Progenitor cell of endocrine pancreas (in vitro differentiated cells): ENCODE measurements at places on chromosomes 2 and 18.
A peak's percentile ranks its signal among the peaks of the same experiment; 100 is the strongest.

DNA sequence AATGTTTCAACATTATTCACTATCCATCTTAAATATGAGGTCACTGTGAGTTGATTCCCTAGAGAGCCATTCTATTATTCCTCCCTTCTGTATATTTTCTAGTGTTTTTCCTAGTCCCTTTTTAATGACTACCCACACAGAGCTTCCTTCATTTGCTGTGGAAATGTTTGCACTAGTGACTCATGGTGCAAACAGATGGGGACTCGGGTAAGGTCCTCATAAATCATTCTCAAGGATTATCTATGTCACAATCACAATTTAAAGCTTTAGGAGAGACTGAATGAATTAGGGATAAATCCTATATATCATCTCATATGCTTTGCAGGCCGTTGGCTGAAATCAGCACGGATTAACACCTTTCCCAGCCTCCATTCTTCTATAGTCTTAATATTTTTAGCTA, 159.6 kb downstream of the DCC start:
- H3K4me1 ChIP-seq: peaks cover 18% of the 10 kb centered on the region
- no peak overlapping the region for H3K4me3 ChIP-seq
- no peaks in the 10 kb centered on the region for H3K27me3 ChIP-seq
- DNase-seq: no peak

- peaks cover 4% of the 10 kb centered on the region for H3K4me1 ChIP-seq
- no peak for DNase-seq
- H3K27ac ChIP-seq: no peak overlapping the region
- H3K36me3 ChIP-seq: no peaks in the 10 kb centered on the region
Observed at GRCh38 chr18:65942854-65943253, 192.0 kb downstream of the CDH7 start.

GRCh38 chr2:159936471-159936870, 125.9 kb downstream of the PLA2R1 start:
- no peak overlapping the region for H3K27ac ChIP-seq
- no peaks in the 10 kb centered on the region for H3K27me3 ChIP-seq
- no peak for DNase-seq
- H3K4me3 ChIP-seq: no peak overlapping the region
- peaks cover 3% of the 10 kb centered on the region for H3K4me1 ChIP-seq

GRCh38 chr18:56984731-56985130, 162.2 kb upstream of the BOD1L2 start:
- peaks cover 46% of the 10 kb centered on the region for H3K4me1 ChIP-seq
- peak overlapping the region; percentile 43 for H3K4me3 ChIP-seq
- DNase-seq: peak; percentile 27
- peaks cover 2% of the 10 kb centered on the region for H3K36me3 ChIP-seq

GRCh38 chr2:47070920-47071824, 83.9 kb downstream of the STPG4 start:
- H3K36me3 ChIP-seq: peaks cover 2% of the 10 kb centered on the region
- no peak overlapping the region for H3K27ac ChIP-seq
- no peaks in the 10 kb centered on the region for H3K27me3 ChIP-seq
- no peak for DNase-seq
- H3K4me1 ChIP-seq: peaks cover 4% of the 10 kb centered on the region

GRCh38 chr2:131044757-131045150, 48.5 kb downstream of the FAM168B start:
- no peak overlapping the region for H3K27ac ChIP-seq
- peaks cover 7% of the 10 kb centered on the region for H3K36me3 ChIP-seq
- no peak for DNase-seq
- no peaks in the 10 kb centered on the region for H3K27me3 ChIP-seq
- no peak overlapping the region for H3K4me3 ChIP-seq
- H3K4me1 ChIP-seq: peaks cover 6% of the 10 kb centered on the region
